Activated T-cell treated with anti-CD3 and anti-CD28 coated beads, Interleukin-2, amount 50 U/mL, for 4 hours (primary cell): ENCODE measurements at places on chromosomes 1 and 21. TPM values are rescaled to one million over a fixed set of nuclear protein-coding genes. Genes with fewer than 3 reads are reported as not detected.

DNA sequence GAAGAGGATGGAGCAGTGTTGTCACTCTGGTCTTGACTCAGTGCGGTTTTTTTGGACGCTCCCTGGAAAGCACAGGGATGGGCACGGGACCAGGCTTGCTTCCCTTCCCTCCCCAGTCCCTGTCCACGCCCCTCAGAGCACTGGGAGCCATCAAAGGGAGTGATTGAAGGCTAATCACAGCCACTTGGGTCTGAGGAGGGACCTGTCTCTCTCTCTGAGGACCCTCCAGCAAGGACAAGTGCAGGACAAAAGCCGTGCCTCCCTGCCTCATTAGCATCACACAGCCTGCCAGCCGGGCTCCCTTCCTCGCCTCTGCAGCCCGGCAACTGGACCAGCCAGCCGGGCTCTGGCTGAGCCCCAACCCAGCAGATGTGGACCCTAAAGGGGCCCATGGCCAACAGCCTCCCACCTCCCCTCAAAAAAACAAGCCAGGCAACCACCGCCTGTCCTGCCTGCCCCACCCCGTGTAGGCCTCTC, 18.6 kb upstream of the PDZK1IP1 start:
- DNase-seq, result no peak

DNA sequence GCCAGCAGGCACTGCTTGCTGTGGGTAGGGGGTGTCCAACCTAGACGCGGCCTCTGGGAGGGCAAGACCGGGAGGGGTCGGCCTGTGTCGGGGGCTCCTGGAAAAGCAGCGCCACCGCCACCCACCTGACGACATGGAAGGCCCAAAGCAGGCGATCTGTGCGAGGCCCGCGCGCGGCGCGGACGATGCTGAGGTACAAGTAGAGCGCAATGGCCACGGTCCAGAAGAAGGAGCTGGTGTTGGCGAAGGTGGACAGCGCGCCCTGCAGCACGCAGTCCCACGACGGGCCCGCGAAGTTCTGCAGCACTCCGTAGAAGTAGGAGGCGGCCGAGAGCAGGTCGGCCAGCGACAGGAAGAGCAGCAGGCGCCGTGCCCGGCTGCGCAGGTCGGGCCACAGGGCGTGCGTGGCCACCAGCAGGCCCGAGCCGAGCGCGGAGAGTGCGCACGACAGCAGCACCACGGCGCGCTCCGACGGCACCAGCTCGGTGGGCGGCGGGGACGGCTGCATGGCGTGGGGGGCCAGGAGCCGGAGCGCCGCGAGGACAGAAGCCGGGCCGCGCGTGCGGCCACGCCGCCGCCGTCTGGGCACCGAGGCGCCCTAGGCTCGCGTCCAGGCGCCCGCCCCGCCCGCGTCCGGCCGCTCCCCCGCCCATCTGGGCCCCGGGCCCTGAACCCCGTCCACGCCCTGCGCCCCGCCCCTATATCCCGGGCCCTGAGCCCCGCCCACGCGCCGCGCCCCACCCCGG, at the start of gene GPR157:
Gene GPR157 (minus strand): TSS at position 583 of the 746 bp plus-strand sequence. CDS start 75 bp downstream, at position 508.
- DNase-seq, result peak; percentile 81

Gene LCE2A
- total RNA-seq, result not detected

DNA sequence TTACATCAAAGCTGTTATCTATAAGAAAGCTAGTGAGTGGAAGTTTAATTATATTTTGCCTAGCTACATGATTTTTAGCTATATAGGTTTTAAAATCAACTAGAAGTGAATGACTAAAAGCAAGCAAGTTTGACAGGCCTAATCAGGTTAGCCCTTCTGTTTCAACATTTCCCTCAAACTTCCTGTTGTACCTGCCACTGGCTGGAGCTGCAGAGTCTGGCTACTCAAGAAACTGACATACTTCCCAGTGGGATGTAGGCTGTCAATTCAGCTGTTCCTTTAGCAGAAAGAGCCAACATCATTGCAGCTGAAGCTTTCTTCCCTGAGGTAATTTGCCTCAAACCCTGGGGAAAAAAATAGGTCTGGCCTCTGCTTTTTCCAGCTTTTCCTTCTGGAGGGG, 87.1 kb upstream of the TNR start:
- no peak for DNase-seq

GRCh38 chr21:41851090-41851790, 27.9 kb downstream of the PRDM15 start:
- DNase-seq, result no peak

- no peak for DNase-seq
Observed at GRCh38 chr21:31972622-31973021, 99.8 kb downstream of the HUNK start.

DNA sequence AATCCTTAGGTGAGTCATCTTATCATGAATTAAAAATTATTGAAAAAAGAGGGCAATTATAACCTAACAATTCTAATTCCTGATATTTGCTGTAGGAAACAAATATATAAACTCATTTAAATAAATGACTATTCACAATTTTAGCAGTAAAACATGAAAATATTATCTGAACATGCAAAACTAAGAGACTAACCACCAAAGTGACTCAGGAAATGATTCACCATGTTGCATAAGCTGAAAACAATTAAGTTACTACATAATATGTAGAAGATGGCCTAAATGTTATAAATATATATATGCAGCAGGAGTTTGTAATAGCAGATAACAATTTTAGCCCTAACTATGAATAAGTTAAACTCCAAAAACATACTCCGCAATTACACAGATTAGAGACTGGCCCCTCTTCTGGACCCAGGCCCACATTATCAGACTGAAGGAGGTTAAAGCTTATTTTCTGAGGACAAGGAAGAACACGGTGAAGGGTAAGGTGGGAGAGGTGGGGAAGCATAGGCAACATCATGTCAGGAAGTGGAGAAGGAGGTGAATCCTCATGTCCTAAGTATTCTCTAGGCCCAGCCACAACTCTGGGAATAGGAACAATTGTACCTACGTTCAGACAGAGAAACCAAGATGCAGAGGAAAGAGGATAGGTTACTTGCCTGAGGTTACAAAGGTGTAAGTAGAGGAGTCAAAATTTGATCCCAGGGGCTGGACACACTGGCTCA, 15.6 kb upstream of the AIM2 start:
- DNase-seq, result no peak

GRCh38 chr1:174209347-174210187, 50.2 kb downstream of the RABGAP1L start:
- DNase-seq, result no peak

- no peak for DNase-seq
Observed at GRCh38 chr1:231776757-231777062, 150.1 kb downstream of the DISC1 start.

DNA sequence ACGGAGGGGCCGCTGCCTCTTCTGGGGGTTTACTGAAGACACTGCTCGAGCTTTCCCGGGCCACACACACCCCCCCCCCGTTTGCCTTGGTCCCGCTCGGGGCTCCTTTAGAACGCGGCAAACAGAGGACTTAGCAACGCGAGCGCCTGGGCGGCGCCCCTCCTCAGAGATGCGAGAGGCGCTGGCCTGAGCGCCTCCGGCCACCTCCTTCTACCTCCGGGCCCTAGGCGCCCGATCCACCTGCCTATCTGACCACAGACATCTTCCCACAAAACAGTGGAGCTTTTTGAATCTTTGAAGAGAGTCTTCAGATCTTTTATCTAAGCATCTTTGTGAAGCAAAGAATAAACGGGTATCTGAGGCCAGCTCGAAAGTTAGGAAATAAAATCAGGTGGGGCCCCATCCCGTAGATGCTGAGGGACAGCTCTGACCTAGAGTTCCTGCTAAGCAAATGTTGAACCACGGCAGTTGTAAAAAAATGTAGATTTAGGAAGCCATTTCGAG, 436 bp upstream of the TTLL7 start:
- DNase-seq, result no peak

- no peak for DNase-seq
Observed at GRCh38 chr1:108121358-108122143, 78.6 kb downstream of the SLC25A24 start.

Gene FCRL2
- total RNA-seq, result not detected

DNA sequence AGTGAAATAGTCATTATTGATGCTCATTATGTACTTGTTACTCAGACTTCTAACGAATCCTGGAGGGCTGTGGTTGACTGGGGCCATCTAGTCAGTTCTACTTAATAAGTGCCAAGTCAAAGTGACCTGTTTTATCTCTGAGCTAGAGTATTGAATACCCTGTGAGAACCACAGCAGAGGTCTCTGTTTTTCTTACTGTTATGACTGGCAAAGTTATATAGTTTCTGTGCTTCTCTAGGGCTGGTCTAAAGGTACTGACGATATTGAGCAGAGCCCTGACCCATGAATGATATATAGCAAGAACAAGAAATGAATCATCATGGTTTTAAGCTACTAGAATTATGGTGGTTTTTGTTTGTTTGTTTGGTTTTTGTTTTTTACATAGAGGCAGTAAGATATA, 555.8 kb downstream of the PLA2G4A start:
- DNase-seq, result no peak

DNA sequence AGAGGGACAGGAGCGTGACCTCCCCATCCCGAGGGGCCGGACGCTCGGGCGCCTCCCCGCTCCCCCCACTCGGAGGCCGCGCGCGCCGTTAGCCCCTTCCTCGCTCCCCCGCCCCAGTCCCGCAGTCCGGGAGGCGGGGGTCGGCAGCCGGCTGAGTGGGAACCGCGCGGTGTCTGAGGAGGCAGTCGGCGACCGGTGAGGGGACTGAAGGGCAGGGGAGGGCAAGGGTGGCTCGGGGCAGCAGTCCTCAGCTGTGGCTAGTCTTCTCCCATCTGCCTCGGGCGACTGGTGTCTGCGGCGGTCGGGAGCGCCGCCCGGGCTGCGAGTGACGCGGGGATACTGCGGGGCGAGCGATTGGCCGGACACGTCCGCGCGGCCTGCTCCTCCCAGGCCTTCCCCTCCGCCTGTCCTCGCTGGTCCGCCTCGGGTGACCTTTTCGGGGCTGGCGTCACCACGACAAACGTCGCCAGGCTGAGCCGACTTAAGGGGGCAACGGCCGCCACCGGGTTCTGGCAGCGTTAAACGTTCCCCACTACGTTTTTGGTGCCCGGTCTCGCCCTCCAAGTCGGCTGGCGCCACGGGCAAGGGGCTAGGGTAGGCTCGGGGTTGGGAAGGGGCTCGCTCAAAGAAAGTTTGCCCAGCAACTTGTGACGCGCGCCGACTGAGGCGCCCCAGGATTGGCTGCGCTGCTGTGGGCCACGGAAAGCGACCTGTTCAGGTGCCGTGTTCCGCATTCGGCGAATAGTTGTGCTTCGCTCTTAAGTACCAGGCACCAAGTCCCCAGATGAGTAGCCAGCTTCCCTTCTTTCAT, 538 bp downstream of the ZNF672 start:
- peak; percentile 82 for DNase-seq

DNA sequence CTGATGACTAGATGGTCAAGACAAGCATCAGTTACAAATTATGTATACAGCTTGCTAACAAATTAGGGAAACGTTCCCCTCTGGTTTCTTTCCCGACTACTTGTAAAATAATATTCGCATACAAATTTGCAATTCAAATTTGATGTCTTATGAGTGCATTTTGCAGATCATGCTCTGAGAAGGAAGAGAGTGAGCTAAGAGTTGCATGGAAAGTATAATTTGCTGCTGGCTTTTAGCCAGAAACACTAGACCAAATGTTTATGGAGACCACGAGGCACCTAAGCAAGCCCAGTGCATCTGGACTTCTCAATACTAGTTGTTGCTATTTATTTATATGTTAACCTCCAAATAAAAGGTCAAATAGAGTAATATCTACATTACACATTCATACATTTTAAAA, 216.0 kb downstream of the SMYD3 start:
- no peak for DNase-seq

DNA sequence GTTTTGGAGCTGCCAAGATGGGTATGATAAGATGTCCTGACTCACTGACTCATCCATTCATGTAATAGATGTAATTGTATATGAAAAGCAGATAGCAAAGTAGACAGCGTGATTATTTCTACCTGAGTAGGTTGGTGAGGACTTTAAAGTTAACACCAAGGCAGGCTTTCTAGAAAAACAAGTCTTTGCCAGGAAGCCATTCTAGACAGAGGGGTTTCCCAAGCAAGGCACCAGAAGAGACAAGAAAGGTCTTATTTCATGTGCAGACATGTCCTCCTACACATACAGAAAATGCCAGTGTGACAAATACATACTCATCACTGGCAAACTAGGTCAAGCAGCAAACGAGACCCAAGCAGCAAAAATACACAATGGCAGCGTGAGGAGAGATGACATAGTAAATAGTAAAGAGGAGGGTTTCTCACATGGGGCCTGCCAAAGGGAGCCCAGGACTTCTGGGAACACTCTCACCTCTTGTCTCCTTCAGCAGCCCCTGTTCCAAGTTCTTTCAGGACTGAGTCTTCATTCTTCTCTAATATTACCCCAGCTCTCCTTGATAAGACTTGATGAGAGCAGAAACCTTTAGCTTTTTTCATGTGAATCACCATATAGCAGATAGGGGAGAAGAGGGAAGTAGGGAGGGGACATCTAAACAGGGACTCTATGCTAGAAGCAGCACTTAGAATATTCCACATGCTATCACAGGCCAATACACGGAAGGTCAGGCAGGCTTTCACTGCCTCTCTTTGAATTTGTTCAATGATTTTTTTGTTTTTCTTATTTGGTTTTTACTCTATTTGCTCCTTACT, 114.6 kb upstream of the ATP1B1 start:
- no peak for DNase-seq

GRCh38 chr1:62333441-62333840, 14.2 kb upstream of the KANK4 start:
- DNase-seq, result no peak

GRCh38 chr1:108511764-108512163, 48.1 kb upstream of the EEIG2 start:
- DNase-seq, result no peak

- DNase-seq, result peak; percentile 58
Observed at GRCh38 chr1:226738995-226739695, at the start of gene ITPKB. ITPKB (minus strand) TSS chr1:226739282; CDS start chr1:226737458, 1,824 bp downstream.

DNA sequence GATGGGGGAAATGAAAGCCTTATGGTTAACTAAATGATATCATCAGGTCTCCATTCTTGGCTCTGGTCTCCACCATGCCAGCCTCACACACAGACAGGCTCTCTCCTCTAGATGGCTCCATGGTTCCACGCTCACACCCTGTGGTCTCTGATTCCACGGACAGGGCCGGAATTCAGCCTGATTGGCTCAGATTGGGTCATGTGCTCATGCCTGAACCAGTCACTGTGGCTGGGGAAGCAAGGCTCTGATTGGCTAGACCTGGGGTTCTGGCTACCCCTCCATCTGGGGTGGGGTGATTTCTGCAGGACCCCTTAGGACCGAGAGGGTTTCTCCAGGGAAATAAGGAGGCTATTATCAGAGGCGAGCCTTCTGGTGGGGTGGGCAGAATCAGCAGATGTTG, 277.0 kb downstream of the PTPRU start:
- DNase-seq, result no peak

DNA sequence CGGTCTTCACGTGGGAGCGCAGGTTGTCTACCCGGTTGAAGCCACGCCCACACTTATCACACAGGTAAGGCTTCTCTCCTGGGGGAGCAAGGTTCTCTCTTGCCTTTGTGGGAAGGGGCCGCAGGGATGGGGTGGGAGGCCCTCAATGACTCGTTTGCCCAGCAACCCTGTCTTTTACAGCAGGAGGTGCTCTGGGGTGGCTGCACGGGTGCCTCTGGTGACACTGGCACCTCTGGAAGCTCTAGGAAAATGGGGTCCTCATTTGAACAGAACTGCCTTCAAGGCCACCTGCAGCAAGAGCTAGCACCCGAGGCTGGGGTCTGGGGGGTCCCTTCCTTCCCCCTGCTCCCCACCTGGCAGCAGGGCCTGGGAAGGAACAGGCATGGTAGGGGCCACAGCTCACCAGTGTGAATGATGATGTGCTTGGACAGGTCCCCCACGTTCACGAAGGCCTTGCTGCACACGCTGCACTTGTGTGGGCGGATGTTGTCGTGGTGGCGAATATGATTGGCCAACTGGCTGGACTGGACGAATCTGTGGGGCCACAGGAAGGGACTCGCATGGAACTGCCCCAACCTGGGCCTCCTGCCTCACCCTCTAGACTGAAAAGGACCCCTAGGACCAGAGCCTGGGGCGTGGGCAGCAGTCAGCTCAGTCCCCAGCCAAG, 33.1 kb downstream of the ZBTB17 start:
- no peak for DNase-seq
